ENCODE measurements at places on chromosomes 11 and 22.

GRCh38 chr22:17199003-17199731 is 20.1 kb downstream of the ADA2 start:
- DNase-seq: no peak

DNA sequence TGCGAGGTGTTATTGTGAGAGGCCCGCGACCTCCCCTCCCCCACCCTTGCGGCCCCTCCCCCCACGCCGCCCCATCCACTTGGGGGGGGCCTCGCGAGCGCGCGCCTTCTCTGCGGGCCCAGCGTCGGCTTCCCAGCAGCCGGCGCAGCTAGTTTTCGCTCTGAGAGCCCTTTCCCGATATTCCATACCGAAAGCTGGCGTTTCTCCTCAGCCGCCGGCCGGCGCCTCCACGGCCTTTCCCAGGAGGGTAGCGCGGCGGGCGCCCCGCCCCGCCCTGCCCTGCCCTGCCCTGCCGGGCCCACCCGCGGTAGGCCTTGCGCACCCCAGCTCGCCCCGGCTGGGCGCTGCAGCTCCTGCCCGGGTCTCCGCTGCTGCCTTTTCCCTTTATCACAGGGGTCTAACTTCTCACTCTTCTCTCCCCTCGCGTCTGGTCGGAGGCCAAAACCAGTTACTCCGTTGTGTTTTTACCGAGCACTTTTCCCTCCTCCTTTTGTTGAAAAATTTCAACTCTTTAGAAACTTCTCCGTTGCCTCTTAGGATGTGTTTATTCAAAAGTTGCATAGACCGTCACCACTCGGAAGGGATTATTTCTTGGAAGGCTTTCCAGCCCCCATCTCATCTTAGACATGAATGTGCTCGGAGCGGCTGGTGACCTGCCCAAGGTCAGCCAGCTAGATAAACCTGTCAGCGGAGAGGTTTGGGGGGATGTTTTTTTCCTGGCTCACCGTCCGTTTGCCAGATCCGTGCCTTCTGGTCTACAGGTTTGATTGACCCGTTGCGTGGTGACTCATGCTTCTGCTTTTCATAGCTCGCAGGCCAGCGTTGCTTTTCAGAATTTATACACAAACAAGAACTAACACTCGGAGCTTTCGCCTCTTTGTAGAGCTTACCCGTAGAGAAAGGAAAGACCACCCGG is 648 bp downstream of the PAFAH1B2 start:
- DNase-seq: peak; percentile 50

DNA sequence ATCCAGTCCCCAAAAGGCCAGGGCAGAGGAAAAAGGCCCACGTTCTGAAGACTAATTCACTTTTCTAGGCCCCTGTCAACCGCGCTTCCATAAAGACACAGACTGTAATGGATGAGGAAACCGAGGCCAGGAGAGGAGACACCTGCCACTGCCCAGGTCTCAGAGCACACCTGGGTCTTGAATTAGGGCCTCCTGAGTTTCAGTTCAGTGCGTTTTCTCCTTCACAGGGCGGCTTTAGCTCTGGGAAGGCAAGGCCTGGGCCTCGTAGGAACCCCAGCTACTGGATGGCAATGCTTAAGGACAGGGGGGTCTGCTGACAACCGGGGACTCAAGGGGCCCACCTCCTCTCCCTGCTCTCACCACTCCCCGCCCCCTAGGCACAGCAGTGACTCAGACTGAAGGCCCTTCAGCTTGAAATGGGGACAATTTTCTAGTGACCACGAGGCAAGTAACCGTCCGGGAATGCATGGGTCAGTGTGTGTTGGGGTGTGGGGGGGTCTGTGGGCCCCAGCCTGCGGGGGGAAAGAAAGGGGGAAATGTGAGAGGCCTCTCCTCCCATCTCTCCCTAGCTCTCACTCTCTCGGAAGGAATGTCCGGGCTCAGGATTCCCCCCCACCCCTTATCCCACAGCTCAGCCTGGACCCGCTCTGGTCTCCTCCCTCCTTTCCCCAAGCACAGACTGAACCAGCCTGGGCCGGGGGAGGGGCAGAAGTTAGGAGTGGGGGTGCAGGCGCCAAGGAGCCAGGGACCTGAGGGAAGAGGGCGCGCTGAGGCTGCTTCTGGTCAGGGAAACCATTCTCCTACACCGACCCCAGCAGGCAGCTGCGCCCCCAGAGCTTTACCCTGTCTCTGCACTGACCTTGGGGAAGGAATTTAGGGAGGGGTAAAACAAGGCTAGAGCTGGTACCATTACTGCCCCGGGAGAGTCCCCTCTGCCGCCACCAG is 17.2 kb downstream of the CREB3L1 start:
- no peak for DNase-seq

DNA sequence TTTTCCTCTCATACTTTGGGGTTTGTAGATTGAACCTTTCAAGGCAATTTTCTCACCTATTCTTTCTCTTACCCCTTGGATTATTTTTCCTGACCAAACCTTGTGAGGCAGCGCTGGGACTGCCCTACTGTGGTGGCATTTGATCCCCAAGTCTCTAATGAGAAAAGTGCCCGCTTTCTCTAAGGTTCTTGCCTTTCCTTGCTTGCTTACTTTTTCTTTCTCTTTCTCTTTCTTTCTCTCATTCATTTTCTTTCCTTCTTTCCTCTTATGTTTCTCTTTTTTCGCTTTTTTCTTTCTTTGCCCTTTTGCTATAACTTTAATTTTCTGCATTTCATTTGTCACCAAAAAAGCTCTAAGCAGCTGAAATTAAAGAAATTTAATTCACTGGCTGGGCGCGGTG is 40.7 kb upstream of the ADSL start:
- DNase-seq: no peak

- DNase-seq: no peak
These were observed 141.4 kb downstream of the PARVA start for GRCh38 chr11:12518606-12519385.

DNA sequence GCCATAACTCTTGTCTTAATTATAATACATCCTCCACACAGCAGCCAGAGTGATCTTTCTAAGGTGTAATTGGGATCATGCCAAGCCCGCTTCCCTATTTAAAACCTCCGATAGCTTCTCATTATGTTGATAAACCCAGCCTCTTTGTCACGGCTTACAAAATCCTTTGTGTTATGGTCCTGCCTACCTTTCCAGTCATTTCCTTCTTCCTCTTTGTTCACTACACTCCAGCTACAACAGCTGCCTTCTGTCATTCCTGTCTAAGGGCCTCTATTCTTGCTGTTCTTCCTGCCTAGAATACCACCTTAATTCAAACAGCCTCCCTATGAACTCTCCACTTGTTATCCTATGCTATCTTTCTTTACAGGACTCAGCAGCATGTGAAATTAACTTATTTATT is 70.6 kb upstream of the CAPRIN1 start:
- no peak for DNase-seq

GRCh38 chr22:33680632-33681031 is 239.6 kb downstream of the LARGE1 start:
- DNase-seq: no peak

GRCh38 chr22:47201186-47201995 is 438.9 kb downstream of the TBC1D22A start:
- DNase-seq: no peak

GRCh38 chr22:22848364-22848866 is 39.2 kb upstream of the IGLL5 start:
- DNase-seq: peak; percentile 57

GRCh38 chr11:104852811-104853210 is 45.4 kb downstream of the CASP12 start:
- DNase-seq: no peak

- DNase-seq: no peak
These were observed 267.6 kb downstream of the KIRREL3 start for GRCh38 chr11:126732981-126733380.

DNA sequence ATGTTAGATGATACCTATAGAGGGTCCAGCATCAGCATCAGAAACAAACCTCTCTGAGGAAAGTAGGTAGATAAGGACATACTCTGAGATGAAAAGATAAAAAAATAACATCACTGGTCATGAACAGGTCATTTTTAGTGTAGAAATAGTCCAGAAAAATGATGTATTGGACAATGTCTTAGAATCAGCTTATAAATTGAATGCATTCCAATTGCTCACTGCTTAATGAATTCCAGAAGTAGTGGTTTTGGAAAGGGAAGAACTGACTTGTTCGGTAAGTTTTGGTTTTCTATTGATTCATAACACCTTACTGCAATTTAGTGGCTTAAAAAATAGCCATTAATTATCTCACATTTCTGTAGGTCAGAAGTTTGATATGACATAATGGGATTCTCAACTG is 929.5 kb upstream of the CCDC90B start:
- no peak for DNase-seq

DNA sequence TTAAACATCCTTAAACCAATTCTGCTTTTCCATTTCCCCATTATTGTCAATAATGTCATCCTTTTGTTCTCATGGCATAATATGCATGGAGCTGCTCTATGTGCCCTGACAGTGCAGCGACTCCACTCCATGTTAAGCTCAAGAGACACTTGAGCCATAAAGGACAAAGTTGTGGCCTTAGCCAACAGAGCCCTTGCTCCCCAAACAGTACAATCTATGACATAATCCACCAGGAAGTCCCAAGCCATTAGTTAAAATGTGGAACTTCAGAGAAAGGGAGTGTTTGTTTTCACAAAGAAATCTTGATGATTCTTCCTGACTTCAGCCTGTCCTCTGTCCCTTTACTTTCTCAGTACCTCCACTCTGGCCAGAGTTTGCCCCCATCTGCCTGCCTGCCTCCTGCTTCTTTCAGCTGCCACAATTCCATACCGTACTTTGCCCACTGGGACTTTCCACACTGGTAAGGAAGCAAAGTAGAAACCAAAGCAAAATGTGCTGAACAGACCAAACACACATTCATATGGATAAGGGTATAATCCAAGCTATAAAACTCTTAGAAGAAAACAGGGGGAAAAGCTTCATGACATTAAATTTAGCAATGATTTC is 46.3 kb upstream of the ZC3H12C start:
- DNase-seq: no peak

DNA sequence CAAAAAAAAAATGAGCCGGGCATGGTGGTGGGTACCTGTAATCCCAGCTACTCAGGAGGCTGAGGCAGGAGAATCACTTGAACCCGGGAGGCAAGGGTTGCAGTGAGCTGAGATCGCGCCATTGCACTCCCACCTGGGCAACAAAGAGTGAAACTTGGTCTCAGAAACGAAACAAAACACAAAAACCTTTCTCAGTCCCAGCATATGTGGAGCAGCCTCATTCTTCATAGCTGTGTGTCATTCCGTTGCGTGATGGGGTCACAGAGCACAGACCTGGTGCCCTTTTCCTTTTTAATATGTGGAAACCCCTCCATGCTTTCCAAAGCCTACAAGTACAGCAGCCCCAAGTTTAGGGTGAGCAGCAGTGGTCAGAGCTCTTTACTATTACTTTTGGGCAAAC is 13.7 kb downstream of the PEX26 start:
- DNase-seq: no peak

GRCh38 chr11:37817727-37818270 is 1219.8 kb upstream of the RAG2 start:
- no peak for DNase-seq

GRCh38 chr11:65897020-65897471 is 3.1 kb downstream of the FOSL1 start:
- DNase-seq: no peak

DNA sequence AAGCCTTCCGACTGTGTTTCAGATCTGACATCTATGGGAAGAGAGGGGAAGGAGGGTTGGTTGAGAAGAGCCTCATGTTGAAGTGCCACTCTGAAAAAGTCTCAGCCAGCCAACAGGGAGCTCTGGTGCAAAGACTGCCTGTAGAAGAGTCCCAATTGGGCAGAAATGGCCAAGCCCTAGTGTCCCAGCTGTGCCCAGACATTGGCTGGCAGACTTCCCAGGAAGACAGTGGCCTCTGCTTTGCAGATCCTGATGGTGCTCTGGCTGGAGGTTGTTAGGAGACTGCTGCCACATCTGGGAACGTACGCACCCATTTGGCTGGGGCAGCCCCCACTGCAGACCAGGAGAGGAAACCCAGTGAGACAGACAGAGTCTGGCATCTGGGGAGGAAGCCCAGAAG is 3.2 kb upstream of the PLA2G3 start:
- no peak for DNase-seq

- no peak for DNase-seq
These were observed 8.4 kb upstream of the OMP start for GRCh38 chr11:77093987-77094840.

- no peak for DNase-seq
These were observed 441 bp downstream of the TCN2 start for GRCh38 chr22:30607300-30607930.

DNA sequence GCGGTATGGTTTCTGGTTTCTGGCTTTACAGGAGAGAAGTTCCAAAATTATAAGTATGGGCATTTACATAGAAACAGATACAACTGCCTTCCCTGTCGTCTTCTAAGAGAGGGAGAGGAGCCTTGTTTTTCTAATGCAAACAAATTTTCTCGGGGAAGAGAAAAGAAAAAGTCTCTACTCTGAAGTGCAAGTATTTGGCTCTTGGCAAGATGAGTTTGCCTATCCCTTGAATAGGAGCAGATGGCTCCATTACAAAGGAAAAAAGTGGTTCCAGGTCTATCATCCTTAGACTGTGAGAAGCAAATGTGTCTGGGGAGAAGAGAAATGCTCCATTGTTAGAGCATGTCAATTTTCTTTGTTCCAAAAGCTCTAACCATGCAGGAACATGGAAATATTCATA is 455.6 kb downstream of the BUD13 start:
- no peak for DNase-seq

- peak; percentile 65 for DNase-seq
These were observed 110.5 kb downstream of the ATG16L2 start for GRCh38 chr11:72924568-72925190.

GRCh38 chr11:102393272-102393730 is 46.3 kb downstream of the BIRC2 start:
- no peak for DNase-seq

DNA sequence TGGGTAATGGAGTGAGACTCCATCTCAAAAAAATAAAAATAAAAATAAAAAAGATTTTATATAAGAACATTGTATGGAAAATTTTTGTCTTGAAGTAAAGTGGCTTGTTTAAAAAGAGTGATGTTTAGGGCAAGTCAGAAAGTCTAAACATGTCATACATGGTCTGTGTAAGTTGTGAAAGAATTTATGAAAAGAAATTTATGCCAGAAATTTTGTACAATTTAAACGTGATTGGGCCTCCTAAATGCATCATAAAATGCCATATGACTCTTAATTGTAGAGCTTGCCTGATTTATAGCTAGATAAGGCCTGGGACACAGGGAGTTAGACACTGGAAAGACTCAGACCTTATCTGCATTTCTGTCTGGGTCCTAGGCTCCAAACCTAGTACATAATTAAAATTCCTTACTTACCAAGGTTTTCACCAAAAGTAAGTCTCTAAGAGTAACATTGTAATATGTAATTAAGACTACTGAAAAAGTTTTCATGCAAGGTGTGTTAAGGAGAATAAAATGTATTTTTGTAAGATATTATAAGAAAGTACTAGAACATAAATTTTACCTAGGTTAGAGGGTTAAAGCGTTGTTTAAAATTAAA is 110.5 kb downstream of the AASDHPPT start:
- DNase-seq: no peak

Measured in CD4-positive, CD25-positive, alpha-beta regulatory T cell (primary cell).